ENCODE measurements at places on chromosomes 4 and X. TPM values are rescaled to one million over a fixed set of nuclear protein-coding genes. Genes with fewer than 3 reads are reported as not detected.

HNRNPH2 gene
- total RNA-seq, result 60.8 TPM

GRCh38 chr4:55618546-55619143 is 17.5 kb downstream of the NMU start:
- DNase-seq, result no peak

TIGD4 gene
- 0.65 TPM for total RNA-seq

- DNase-seq, result no peak
Observed at GRCh38 chr4:3374667-3375066, 67.1 kb upstream of the HGFAC start.

GRCh38 chr4:120773641-120774040 is 148.9 kb downstream of the PRDM5 start:
- DNase-seq, result no peak

DNA sequence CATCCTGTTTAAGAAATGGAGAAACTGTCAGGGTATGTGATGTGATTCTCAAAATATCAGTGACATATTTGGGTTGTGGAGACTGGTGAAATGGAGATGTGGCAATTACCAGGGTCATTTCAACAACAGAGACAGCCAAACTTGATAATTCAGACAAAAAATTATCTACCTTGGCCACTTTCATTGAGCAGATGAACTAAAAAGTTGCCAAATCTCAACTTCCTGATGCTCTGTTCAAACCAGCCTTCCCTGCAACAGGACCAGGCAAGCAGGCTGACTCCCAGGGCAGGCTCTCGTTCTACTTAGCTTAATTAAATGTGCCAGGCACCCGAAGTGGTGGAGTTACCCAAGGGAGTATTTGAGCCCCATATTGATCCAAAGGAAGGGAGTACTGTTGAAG is 199.6 kb downstream of the AFF2 start:
- no peak for DNase-seq

- DNase-seq, result no peak
Observed at GRCh38 chr4:7540206-7540605, 105.5 kb upstream of the PSAPL1 start.

GRCh38 chr4:78214078-78214477 is 157.0 kb downstream of the FRAS1 start:
- DNase-seq, result no peak

RIPPLY1 gene
- total RNA-seq, result not detected

- DNase-seq, result peak; percentile 49
Observed at GRCh38 chr4:77819404-77819842, 255 bp upstream of the CNOT6L start.

DNA sequence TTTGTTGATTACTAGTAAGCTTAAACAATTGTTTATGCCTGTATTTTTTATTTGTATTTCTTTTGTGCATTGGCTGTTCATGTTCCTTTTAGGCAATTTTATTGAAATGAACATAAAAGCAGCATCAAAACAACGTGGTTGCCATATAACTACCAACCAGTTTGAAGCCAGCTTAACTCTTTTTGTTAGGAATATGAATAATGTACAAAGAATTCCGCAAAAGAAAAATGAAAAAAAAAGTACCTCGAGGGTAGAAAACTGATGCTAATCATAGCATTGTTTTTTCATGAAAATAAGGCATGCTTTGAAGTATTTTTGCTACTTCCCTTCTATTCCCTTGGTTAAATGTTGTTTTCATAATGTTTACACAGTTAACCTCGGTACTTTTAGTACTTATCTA is 1024.0 kb upstream of the SLIT2 start:
- DNase-seq, result no peak

- DNase-seq, result no peak
Observed at GRCh38 chr4:107974523-107974922, 15.2 kb upstream of the HADH start.

DNA sequence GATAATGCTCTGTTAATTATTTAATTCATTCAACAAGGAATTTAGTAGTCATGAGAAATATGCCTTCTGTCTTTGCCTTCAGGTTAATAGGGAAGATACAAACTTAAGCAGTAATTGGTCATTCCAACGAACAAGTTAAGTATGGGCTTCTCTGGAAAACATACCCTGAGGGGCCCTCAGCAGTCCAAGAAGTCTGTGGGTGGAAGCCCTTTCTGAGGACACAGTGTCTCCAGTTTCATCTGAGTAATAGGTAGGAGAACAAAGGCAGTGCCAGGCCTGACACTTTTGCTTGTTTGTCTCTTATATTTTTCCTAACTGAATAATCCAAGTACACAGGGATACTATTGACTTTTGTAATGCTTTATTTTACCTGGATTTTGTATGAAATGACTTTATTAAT is 262.5 kb downstream of the FBXW7 start:
- DNase-seq, result no peak

DNA sequence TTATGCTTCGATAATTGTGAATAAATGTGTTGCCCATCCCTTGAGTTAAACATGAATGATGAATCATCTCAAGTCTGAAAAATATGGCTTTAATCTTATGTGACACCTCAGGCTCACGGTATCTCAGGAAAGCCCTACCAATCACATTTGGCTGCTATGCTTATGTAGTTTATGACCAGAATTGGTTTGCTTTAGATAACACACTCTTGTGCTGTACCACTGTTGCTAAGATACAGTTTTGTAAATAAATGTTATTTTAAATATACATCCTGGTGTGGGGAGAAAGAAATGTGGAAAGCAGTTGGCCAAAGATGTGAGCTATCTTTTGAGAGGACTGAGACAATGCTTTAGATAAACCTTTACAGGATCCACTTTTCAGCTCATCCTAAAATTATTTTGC is 63.2 kb downstream of the NPY1R start:
- no peak for DNase-seq

DNA sequence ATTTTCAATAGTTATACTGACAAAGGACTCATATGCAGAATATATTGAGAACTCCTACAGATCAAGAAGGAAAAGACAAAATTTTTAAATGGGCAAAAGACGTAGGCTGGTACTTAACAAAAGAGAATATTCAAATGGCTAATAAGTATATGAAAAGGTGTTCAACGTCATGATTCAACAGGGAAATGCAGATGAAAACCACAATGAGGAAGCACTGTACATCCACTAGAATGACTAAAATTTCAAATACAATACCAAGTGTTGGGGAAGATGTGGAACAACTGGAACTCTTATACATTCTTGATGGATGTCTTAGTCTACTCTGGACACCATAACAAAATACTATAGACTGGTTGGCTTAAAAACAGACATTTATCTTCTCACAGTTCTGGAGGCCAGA is 1.3 kb upstream of the MRFAP1L1 start:
- no peak for DNase-seq

DNA sequence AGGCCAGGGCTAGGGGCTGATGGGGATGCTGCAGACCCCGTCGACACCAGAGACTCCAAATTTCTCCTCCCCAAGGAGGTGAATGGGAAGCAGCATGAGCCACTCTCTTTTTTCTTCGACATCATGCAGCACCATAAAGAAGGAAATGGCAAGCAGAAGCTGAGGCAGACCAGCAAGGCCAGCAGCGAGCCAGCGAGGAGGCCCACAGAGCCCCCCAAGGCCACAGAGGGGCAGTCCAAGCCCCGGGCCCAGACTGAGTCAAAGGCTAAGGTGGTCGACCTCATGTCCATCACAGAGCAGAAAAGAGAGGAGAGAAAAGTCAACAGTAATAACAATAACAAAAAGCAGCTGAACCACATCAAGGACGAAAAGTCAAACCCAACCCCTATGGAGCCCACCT is 56.1 kb downstream of the TNIP2 start:
- DNase-seq, result no peak

FAM50A gene
- total RNA-seq, result 54.1 TPM

DNA sequence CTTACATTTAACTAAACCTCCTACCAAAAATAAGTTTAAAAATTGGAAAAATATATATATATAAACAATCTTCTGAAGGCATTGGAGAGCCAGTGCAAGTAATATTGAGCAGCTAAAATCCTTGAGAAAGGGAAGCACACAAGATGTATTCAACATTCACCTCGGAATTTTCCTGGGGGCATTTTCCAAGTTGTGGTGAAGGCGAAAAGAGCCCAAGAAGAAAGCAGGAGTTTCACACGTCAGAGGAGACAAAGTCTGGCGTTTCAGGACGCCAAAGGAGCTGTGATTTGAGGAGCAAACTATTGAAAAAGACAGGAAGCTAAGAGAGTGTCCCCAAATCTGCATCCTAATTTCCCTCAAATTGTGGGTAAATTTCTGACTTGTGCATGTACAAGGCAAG is 9.1 kb upstream of the GASK1B start:
- DNase-seq, result no peak

DNA sequence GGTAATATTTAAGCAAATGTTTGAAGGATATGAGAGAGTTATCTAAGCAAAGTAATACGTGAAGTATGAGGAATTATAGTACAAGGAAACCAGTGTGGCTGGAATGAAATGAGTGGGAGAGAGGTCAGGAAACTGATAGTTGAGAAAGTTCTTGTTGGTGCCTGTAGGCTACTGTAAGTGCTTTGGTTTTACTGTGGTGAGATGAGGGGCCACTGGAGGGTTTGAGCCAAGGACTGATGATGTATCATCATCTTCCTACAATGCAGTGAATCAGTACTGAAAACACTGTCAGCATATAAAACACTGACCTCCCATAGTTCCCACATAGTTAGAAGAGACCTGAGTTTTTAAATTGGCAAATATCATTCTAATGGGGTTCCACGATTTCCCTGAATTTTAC is 367.5 kb upstream of the CTSO start:
- no peak for DNase-seq

DNA sequence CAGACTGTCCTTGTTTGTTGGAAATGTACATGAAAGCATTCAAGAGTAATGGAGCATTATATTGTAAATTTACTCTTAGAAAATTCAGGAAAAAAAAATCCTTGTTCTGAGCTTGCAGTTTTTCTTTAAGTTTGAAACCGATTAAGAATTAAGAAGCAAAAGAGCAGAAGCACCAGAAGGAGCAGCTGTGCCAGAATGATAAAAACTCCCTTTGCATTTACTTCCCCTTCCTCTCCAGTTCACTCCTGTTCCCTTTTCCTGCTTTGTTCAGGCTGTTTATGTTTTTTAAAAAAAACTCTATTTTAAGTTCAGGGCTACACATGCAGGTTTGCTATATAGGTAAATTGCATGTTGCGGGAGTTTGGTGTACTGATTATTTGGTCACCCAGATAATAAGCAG is 90.3 kb downstream of the ATOH1 start:
- DNase-seq, result no peak
